ENCODE measurements at places on chromosomes 2 and 18.
A peak's percentile ranks its signal among the peaks of the same experiment; 100 is the strongest.

- no peak for DNase-seq
Measured at GRCh38 chr18:24368749-24369148, 28.9 kb downstream of the OSBPL1A start.

DNA sequence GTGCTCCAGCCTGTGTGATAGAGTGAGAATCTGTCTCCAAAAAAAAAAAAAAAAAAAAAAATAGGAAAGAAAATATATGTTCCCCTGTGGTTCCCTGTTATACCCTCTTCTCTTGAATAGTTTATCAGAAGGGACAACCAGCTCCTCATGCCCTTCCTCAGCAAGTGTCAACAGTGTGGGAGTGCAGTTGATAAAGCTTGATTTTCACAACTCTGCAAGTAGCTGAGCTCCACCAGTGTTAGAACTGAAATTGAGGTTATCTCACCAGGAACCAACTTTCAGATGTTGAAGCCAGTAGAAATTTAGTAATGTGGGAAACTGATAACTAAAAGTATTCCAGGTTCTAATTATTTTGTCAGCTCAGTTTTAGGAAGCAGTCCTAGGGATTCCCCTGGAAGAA lies 25.1 kb downstream of the NEDD4L start:
- no peak for DNase-seq

DNA sequence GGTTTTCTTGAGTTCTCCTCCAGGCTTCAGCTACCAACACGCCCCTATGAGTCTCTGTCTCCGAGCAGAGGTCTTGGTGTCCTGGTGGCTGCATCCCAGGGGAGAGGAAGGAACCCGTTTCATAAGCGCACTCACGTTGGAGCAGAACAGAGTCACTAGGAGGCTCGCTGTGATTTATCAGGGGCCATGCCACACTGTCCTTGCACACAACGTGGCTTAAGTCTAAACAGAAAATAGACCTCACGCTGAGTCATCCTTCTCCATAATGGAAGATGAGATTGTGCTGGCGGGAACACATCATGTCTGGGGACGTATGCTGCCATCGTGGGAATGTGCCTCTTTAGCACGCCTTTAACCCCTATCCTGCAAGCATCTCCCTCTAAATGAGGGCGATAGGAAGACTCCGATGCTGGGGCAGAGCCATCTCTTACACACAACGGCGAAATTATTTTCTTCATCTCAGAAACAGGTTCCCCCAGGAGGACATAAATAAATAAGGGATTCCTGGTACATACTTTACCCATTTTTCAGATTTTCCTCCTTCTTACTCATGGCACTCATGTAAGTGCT lies 211.4 kb downstream of the KLHL29 start:
- DNase-seq = peak; percentile 28

DNA sequence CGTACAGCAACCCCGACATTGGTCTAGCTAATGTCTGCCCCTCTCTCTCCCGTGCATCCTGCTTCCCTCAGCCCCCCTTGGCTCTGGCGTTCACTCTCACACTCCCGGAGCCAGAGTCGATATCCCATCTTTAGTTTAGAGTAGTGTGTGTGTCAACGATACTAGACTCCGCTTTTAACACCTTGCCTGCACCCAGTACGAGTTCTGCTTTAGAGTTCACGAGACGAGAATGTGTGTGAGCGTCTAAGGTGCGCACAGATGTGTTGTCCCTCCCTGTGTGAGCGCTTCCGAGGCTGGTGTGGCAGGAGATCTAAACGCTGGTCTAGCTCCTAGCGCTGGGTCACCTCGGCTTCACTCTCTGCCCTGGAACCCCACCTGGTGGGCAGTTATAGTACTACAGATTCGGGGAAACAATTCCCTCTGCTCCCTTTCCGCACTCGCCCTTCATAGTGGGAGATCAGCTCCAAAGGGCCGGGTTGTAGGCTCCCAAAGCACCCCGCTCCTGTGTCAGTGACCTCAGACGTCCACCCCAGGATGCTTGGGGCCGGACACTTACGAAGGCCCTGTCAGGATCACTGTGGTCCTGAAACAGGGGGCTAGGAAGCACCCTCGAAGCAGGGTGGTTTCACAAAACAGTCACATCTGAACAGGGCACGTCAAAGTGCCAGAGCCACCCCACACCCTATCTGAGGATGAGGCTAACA lies 2.6 kb upstream of the CYP26B1 start:
- peak; percentile 70 for DNase-seq

DNA sequence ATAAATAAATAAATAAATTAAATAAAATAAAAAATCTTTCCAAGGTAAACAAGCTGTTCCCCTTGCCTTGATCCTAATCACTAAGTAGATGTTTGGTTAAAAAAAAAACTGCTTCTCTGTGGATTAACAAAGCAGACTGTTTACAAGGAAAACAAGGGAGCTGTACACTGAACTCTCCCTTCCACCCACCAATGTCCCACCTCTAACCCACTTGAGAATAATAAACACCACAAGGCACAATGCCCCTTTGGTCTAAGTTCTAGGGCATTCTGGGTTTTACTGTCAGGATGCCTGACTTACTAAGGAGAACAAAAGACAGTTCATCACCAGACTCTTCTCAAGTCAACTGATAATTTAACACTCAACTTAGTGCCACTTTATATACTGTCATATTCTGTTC lies 83.5 kb downstream of the NCKAP1 start:
- DNase-seq = no peak

DNA sequence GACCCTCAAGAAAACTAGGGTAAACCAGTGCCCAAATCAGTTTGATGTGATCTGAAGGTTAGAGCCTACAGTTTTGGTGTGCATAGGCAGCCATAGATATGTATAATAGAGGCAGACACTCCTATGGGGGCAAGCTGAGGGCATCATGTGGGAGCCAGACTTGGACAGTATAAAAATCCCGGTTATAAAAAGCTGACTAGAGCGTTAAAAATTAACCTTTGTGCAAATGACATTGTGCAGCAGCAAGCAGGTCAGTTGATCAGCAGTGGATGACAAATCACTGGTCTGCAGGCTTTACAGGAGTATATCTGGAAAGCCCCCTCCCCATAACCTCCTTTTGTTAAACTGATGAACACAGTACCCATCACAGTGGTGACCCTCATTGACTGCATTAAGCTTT lies 107.8 kb downstream of the CTNNA2 start:
- DNase-seq = no peak

DNA sequence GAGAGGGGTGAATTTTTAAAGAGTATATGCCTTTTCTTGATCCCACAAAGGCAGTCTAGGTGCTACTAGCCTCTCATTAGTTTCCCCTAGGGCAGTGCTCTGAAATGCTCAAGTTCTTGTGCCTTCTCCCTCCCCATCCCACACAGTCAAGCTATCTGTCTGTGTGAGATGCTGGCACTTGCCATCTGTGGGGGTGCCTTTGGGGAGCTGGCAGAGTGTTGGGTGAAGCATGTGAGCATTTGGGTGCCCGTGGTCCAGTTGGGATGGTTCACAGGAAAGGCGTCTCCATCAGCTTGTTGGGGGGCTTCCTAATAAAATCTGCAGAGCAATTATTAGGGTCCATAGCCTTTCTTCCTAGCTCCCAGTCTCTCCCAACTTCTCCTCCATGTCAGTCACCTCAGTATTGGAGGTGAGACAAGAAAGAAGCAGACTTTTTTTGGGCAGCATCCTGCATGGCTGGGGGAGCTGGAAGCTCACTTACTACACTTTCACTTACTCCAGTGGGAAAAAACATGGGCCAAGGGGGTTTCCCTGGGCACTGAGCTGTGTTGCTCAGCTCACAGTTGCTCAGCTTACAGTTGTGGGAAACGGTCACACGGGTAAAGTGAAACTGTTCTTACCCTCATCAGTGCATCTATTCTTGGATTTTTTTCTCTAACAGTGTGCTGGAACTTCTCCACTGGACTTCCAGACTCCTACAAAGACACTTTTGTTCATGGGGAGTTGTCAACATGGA lies 29.3 kb downstream of the COLEC11 start:
- DNase-seq = peak; percentile 30

GRCh38 chr2:61233581-61233980 lies 71.6 kb downstream of the C2orf74 start:
- DNase-seq = no peak

GRCh38 chr2:218234521-218234920 lies 17.5 kb downstream of the ARPC2 start:
- DNase-seq = no peak

DNA sequence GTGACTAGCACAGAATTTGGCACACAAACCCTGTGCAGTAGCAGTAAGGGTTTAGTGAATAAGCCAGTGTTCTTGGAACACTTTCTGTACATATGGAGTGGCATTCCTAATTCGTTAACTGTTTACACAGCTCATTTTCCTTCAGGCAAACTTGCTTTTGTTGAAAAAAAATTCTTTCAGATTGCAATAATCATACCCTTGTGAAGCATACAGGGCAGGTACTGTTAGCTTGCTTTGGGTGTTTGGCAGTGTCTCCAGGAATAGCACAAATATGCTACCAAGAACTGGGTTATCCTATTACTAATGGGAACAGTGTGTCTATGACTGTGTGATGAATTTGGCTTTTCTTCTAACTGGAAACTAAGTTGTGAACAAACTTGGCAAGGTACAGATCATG lies 33.4 kb downstream of the UGP2 start:
- DNase-seq = no peak

DNA sequence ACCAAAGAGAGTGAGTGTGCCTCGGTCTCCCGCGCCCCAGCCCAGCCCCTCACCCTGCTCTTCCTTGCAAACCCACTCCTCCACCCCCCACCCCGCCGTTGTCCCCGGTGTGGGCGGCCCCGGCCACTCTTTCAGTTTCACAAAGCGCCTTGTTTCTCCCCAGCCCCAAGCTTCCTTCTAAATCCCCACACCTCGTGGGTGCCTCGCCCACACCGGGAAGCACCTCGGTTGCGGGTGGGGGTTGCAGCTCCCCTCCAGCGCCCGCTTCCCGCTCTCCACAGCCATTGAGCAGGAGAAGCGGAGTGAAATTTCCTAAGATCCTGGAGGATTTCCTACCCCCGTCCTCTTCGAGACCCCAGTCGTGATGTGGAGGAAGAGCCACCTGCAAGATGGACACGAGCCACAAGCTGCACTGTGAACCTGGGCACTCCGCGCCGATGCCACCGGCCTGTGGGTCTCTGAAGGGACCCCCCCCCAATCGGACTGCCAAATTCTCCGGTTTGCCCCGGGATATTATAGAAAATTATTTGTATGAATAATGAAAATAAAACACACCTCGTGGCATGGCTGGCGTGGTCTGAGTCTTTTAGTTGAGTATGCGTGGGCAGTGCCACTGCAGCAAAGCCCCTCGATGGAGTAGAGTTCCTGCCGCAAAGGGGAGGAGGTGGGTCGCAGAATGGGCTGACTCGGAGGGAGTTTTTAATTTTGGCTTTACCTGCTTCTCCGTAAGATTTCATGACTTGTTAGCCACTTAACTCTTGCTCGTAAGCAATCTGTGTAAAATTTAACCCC lies 848 bp downstream of the TMSB10 start:
- no peak for DNase-seq

Measured in fibroblast of villous mesenchyme (primary cell).